ENCODE measurements at places on chromosomes 5 and 9. TPM values are rescaled to one million over a fixed set of nuclear protein-coding genes. Genes with fewer than 3 reads are reported as not detected.

- DNase-seq = no peak
Measured at GRCh38 chr5:1133510-1134201, 21.8 kb upstream of the SLC12A7 start.

DNA sequence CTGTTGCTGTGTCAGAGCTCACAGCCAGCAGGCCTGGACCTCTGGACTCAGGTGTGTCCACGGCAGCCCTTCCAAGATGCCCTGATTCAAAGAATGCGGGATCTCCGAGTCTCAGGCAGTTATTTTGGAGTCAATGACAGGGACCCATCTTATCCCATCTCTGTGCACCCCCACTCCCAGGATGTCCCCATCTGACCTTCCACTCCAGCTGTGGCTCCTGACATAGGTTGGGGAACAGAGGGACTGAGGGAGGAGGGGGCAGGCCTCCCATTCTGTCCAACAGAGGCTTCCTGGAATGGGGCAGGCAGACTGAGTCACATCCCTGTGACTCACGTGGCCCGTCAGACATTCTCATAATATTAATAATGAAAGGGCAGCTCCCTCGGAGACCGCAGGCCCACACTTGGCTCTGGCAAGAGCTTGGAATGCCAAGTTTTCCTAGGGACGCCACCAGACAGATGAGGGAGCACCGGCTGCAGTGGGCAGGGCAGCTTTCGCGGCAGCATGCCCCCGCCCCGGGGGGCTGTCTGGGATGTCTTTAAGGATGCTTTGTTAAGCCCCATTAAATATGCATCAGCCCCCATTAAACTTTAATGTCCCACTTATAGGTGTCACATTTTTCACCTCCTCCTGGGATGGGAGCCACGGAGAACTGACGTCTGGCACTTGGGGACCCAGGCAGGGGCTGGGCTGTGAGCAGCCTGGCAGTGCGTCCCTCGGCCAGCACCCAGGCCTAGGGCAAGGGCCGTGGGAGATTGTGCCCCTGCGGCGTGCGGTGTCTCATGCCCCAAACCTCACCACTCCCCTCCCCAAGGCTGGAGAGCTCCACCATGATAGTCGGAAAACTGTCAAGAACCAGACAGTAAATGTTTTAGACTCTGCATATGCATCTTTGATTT lies 23.6 kb upstream of the FIBCD1 start:
- peak; percentile 44 for DNase-seq

- no peak for DNase-seq
Measured at GRCh38 chr9:78620764-78621163, 323.8 kb downstream of the PSAT1 start.

- DNase-seq = no peak
Measured at GRCh38 chr9:5518937-5519319, 8.6 kb downstream of the PDCD1LG2 start.

GRCh38 chr9:121472446-121472845 lies 27.2 kb downstream of the GGTA1 start:
- DNase-seq = no peak

DNA sequence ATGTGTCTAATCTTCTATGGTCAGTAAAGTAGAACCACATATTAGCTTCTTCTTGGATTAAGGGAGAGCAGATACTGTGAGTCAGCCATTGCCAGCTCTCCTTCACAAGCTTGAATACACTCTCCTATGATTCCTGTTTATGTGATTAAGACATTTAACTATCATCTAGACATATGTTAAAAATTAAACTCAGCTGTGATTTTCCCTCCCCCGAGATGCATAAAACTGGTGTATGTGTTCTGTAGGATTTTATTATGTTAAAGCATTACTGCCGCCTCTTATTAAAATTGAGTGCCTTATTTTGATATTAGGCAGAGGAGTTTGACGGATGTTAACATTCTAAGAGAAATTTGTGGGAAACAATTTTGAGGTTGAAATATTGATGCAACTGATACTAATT lies 114.6 kb downstream of the ACTBL2 start:
- DNase-seq = no peak

- no peak for DNase-seq
Measured at GRCh38 chr5:177067503-177067902, 19.2 kb upstream of the FGFR4 start.

GRCh38 chr5:21802869-21803490 lies 1050.2 kb downstream of the CDH12 start:
- DNase-seq = no peak

DNA sequence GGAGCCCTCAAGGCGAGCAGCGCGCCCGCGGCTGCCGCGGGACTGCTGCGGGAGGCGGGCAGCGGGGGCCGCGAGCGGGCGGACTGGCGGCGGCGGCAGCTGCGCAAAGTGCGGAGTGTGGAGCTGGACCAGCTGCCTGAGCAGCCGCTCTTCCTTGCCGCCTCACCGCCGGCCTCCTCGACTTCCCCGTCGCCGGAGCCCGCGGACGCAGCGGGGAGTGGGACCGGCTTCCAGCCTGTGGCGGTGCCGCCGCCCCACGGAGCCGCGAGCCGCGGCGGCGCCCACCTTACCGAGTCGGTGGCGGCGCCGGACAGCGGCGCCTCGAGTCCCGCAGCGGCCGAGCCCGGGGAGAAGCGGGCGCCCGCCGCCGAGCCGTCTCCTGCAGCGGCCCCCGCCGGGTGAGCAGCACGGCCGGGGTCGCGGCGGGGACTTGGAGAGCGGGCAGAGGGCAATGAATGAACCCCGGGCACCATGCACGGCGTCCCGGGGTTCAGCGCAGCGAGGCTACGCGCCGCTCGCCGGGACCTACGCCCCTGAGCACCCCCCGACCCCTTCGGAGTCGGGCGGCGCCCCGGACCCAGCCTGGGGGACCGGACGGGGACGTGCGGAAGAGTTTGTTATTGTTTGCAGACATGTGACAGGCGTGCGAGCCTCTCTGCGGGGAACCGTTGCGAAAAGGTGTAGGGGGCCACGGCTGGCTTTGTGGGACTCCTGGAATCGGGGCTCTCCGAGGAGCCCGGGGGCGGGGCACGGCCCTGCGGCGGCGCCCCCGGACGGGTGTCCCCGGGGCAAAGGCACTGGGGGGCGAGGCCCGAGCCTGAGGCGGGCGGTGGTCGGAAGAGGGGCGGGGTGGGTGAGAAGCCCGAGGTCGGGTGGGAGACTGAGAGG lies 553 bp downstream of the MAP3K1 start:
- DNase-seq = peak; percentile 35

DNA sequence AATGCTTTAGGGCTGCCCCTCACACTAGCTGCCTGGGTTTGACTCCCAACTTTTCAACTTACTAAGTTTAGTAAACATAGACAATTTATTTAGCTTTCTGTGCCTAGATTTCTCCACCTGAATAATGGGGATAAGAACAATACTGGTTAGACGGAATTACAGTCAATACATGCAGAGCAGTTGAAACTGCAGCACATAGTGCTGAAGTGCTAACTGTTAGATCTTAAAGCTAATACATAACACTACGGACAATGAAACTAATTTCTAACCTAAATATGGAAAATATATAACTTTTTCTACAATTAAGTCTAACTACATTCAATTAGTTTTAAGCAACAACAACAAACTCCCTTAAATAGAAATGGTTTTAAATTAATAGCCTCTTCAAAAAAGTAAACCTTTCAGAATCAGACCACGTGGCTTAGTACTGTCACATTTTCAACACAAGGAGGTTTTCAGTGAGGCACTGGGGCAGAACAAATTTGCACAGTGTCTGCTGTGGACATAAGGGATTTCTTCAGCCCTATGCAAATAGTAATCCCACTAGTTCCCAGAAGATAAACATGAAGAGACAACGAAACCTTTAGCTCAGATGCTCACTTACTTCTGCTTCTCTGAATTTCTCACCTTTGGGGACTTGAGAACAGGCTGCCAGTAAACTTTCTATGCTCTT lies 293.4 kb downstream of the EDIL3 start:
- no peak for DNase-seq

GRCh38 chr5:179323026-179323870 lies 22.0 kb downstream of the ADAMTS2 start:
- peak; percentile 11 for DNase-seq

GRCh38 chr5:31385774-31386537 lies 145.9 kb downstream of the DROSHA start:
- no peak for DNase-seq

- DNase-seq = no peak
Measured at GRCh38 chr5:123089914-123090660, 1.0 kb downstream of the PRDM6 start.

DNA sequence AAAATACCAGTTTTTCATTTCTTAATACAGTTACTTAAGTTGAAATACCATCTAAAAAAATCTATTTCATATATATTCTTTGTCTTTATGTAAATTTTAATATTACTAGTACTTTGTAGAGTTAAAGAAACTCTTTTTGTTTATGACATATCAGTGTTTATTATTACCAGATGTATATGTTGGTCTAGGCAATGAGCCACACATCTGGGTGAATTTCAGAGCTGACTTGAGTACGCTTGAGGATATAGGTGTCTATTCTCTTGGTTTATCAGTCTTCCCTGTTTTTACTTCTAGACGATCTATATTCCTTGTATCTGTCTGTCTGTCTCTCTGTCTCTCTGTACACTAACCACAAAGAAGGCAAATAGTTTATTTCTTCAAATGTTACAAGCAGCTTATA lies 2.9 kb downstream of the SMAD5 start:
- DNase-seq = no peak

DNA sequence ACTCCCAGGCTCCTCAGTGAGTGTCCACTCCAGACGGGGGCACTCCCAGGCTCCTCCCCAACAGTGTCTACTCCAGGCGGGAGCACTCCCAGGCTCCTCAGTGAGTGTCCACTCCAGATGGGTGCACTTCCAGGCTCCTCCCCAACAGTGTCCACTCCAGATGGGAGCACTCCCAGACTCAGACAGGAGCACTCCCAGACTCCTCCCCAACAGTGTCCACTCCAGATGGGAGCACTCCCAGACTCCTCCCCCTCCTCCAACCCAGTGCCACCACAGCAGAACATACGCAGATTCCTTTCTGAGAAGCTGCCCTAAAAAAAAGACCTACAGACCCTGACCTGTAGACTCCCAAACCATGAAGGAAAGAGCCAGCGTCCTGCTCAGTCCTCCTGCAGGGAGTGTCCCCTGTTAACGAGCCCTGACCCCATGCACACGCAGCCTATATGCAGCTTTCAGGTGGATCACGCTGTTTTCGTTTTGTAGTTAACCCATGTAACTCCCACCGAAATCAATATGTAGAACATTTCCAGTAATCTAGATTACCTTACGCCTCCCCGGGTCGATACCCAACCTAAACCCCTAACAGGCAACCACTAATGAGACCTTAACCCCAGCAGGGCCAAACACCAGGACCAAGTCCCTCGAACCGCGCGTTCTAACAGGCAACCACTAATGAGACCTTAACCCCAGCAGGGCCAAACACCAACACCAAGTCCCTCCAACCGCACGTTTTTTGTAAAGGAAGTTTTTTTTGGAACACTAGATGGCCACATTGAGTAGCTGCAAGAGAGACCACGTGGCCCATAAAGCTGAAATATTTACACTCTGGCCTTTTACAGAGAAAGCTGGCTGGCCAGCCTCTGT lies 15.7 kb downstream of the PNPLA7 start:
- DNase-seq = peak; percentile 61

DNA sequence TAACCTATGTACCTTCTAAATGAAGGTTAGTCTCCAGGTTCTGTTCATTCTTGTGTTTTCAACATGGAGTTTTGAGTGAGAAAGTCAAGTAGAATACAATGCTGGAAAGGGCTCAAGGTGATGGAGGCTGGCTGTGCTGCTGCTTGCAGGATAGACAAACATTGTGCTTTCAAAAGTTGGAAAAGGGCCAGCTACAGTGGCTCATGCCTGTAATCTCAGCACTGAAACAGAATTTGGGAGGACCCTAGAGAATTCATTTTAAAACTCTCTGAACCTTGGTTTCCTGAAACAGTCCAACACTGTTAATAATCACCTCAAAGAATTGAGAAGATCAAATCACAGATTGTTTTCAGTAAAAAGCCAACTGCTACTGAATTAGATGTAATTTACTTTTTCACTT lies 15.4 kb upstream of the IARS1 start:
- peak; percentile 25 for DNase-seq

GRCh38 chr9:19629488-19629887 lies 159.3 kb downstream of the SLC24A2 start:
- DNase-seq = no peak

DNA sequence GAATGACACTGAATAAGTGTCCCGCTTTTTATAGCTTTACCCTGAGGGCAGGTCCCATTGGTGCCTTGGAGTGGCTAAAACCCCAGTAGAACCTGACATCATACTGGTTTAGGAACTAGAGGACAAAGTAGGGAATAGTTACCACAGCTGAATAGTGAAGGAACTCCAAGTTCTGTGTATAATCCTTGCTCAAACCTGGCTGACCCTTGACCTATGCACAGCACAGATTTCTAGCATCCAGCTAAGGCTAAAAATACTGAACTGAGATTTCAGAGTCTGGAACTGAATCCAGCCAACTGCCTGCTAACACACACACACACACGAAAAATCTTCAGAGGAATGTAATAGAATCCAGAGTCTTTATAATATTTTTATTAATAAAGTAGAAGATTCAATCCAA lies 50.8 kb downstream of the C5 start:
- DNase-seq = no peak

- DNase-seq = peak; percentile 20
Measured at GRCh38 chr5:53480416-53481158, at the start of gene FST. TSS of gene FST (plus strand) at chr5:53480629. CDS start at chr5:53480792, 163 bp downstream.

- no peak for DNase-seq
Measured at GRCh38 chr5:109739741-109740728, 50.3 kb downstream of the MAN2A1 start.

- peak; percentile 81 for DNase-seq
Measured at GRCh38 chr9:78296201-78296892, 578 bp upstream of the PSAT1 start.

- DNase-seq = no peak
Measured at GRCh38 chr5:141095263-141095641, 837 bp downstream of the PCDHB2 start.

DNA sequence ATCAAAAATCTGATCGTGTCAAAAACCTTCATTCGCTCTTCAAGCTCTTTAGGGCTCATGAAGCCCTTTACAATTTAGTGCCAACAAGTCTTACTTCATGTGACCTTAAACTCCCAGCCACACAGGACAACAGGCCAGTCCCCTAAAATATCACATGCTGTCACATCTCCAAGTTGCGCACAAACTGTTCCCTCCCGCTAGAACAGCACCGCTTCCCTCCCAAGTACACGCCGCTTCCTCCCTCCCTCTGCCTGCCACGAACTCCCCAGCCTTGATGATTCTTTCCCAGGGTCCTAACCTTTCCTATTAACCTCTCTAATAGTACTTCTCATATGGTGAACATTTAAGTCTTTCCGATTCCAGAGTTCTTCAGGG lies 91.2 kb downstream of the TLE1 start:
- DNase-seq = no peak

GRCh38 chr9:77912895-77913693 lies 118.5 kb downstream of the GNAQ start:
- no peak for DNase-seq

GRCh38 chr5:61084658-61085057 lies 77.6 kb downstream of the SMIM15 start:
- no peak for DNase-seq

The PLAC8L1 gene
- total RNA-seq = not detected

The HABP4 gene
- 12.2 TPM for total RNA-seq

The CNTNAP3 gene
- 14.2 TPM for total RNA-seq

The ACOT12 gene
- total RNA-seq = not detected

The CA9 gene
- total RNA-seq = 21.8 TPM

The CCT5 gene
- total RNA-seq = 76.1 TPM

The FOXI1 gene
- total RNA-seq = not detected

The SPINK4 gene
- total RNA-seq = not detected

The EIF4E1B gene
- total RNA-seq = 0.26 TPM

The AK8 gene
- 0.26 TPM for total RNA-seq

The TIFAB gene
- not detected for total RNA-seq

The C9 gene
- not detected for total RNA-seq

The NTNG2 gene
- 0.26 TPM for total RNA-seq

The PHF24 gene
- total RNA-seq = 0.26 TPM

The FAM120A gene
- 77.5 TPM for total RNA-seq

Data from body of pancreas (tissue), 4 donors.